ENCODE measurements at places on chromosomes 2 and 18. TPM values are rescaled to one million over a fixed set of nuclear protein-coding genes. Genes with fewer than 3 reads are reported as not detected.

GRCh38 chr2:196165016-196165415 lies 6.4 kb downstream of the STK17B start:
- DNase-seq, result no peak

DNA sequence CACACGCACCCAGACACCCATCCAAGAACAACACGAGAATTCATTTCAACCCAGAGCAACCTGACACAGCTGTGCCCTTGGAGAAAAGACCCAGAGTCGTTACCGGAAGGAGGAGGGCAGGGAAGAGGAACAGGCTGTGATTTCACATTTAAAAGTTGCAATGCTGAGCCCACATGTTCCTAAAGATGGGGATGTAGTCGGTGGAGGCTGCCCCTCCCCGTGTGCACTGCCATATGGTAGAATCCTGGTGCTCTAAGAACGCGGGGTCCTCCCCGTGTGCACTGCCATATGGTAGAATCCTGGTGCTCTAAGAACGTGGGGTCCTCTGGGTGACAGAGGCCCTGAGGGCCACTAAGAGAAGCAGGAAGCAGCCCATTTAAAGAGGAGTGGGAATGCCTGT lies 10.9 kb downstream of the MTERF4 start:
- DNase-seq, result no peak

GRCh38 chr18:59269563-59270119 lies 3.6 kb downstream of the RAX start:
- DNase-seq, result no peak

GRCh38 chr18:45253056-45253565 lies 362.2 kb upstream of the SLC14A2 start:
- no peak for DNase-seq

GRCh38 chr2:29113891-29114321 lies 1.3 kb upstream of the CLIP4 start:
- no peak for DNase-seq

DNA sequence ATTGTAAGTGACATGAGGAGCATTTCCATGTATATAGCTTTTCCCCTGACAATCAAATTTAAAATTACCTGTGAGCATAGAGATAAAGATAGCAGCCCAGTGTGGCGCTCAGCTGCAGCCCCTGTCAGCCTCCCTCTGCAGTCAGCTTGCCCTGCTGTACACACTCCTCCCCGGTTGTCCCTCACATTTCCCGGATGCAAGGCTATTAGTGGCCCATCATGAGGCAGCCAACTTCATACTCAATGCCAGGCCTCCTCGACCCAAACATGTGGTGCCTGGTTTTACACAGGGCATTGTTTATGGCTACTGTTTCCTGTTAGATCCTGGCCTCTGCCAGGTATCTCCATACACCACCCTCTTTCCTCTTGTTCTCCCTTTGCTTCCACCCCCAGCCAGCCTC lies 116.1 kb upstream of the SH3BP4 start:
- DNase-seq, result no peak

DNA sequence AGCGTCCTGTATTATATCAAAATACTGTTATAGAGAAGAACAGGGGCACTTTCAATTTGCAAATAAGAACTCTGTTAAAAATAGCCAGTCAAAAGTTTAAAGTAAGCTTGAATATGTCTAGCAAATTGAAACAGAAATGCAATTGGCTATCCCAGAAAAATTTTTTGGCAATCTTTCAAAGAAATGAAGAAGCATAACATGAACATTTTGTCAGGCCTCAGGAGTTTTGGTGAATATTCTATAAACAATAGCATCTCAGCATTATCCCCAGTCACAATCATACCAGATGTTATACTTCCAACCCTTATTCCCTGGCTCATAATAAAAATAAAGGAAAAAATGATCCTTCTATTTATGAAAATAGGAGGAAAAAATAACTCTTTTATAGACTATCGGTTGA lies 252.4 kb downstream of the GRB14 start:
- no peak for DNase-seq

- DNase-seq, result no peak
Observed at GRCh38 chr2:143524559-143525401, 395.6 kb downstream of the ARHGAP15 start.

DNA sequence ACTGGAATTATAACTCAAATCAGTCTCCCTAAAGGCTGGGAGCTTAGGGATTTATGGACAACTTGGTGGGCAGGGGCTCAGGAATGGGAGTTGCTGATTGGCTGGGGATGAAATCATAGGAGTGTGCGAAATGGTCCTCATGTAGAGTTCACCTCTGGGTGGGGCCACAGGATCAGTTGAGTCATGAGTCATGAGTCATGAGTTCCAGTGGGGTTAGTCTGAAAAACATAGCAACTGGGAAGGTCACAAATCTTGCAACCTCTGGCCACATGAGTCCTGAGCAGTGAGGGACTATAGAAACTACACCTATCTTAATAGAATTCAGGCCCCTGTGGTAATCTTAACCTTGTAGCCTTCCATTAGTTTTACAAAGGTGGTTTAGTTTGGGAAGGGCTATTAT lies 383.3 kb downstream of the RBM43 start:
- DNase-seq, result no peak

HK2 gene
- total RNA-seq, result 16.9 TPM

SNRNP200 gene
- total RNA-seq, result 200 TPM

PSMD14 gene
- 48.0 TPM for total RNA-seq

FAM161A gene
- total RNA-seq, result 9.3 TPM

B3GNT7 gene
- 7.0 TPM for total RNA-seq

MYL12A gene
- total RNA-seq, result 217 TPM

XDH gene
- total RNA-seq, result 3.9 TPM

EDAR gene
- 5.5 TPM for total RNA-seq

All from mesothelial cell of epicardium (in vitro differentiated cells).